Neuronal stem cell (in vitro differentiated cells): ENCODE measurements at places on chromosomes 3 and 15.

- H3K27me3 ChIP-seq = no peaks in the 10 kb centered on the region
- H3K4me1 ChIP-seq = no peaks in the 10 kb centered on the region
- no peak overlapping the region for H3K4me3 ChIP-seq
- H3K36me3 ChIP-seq = no peaks in the 10 kb centered on the region
- DNase-seq = no peak
These were observed 335.4 kb upstream of the MDFIC2 start for GRCh38 chr3:70647823-70648222.

DNA sequence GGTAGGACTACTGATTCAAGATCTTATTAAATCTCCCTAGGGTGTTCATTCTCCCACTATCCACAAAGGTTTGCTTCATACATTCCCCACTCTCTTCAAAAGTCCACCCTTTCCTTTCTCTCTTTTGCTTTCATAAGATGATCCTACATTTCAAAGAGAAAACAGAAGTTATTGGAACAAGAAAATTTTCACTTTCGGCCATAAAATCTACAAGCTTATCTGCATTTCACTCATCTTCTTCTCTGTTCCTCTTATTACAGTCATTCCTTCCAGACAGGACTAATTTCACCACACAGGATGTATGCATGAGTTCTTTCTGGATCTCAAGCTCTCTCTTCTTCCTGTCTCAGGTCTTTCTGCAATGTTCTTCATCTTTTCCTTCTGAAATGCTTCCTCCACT is 238.7 kb downstream of the ISL2 start:
- no peak for DNase-seq
- no peaks in the 10 kb centered on the region for H3K4me1 ChIP-seq
- no peak overlapping the region for H3K4me3 ChIP-seq
- H3K27ac ChIP-seq = no peak overlapping the region
- H3K36me3 ChIP-seq = no peaks in the 10 kb centered on the region
- no peaks in the 10 kb centered on the region for H3K27me3 ChIP-seq

DNA sequence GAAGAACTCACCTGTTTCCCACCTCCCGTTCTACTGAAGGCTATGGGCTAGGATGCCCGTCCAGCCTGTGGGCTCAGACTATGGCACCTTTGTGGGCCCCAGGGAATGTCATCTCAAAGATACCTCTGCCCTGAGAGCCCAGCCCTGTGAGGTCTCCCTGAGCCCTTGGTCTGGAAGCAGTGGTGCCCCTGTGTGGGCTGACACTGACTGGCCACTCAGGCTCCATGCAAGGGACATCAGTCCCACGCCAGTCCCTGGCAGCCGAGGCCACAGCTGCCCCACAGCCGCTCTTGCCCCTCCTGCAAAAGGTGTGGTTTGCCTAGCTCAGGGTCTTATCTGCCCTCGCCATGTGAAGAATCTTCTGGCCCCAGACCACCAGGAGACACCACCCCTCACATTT is 106.9 kb downstream of the KLF13 start:
- no peak for DNase-seq
- no peaks in the 10 kb centered on the region for H3K27me3 ChIP-seq
- no peak overlapping the region for H3K27ac ChIP-seq
- no peak overlapping the region for H3K4me3 ChIP-seq

- H3K4me1 ChIP-seq = peaks cover 3% of the 10 kb centered on the region
- H3K4me3 ChIP-seq = peak overlapping the region; percentile 35
- H3K27me3 ChIP-seq = peaks cover 7% of the 10 kb centered on the region
- H3K36me3 ChIP-seq = no peaks in the 10 kb centered on the region
- no peak overlapping the region for H3K27ac ChIP-seq
These were observed 561 bp downstream of the SIDT1 start for GRCh38 chr3:113532698-113533533.

DNA sequence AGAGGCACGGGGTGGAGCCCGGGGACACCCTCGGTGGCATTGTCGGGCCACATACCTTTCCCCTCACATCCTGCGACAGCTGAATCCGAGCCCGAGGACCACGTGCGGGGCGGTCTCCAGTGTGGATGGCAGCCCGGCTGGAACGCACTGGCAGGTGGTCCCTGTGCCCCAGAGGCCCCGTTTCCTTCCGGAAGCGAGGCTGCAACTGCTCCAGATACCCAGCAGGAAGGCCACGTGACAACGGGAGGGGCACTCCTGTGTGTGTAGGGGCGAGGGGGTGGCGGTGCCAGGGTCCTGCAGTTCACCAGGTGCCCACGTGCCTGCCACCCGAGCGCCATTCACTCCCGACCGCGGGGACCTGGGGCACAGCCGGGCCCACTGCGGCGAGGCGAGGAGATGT is 44.1 kb downstream of the APH1B start:
- H3K4me1 ChIP-seq = peaks cover 8% of the 10 kb centered on the region
- no peak overlapping the region for H3K27ac ChIP-seq
- H3K36me3 ChIP-seq = no peaks in the 10 kb centered on the region
- H3K4me3 ChIP-seq = no peak overlapping the region
- DNase-seq = no peak
- H3K27me3 ChIP-seq = no peaks in the 10 kb centered on the region

DNA sequence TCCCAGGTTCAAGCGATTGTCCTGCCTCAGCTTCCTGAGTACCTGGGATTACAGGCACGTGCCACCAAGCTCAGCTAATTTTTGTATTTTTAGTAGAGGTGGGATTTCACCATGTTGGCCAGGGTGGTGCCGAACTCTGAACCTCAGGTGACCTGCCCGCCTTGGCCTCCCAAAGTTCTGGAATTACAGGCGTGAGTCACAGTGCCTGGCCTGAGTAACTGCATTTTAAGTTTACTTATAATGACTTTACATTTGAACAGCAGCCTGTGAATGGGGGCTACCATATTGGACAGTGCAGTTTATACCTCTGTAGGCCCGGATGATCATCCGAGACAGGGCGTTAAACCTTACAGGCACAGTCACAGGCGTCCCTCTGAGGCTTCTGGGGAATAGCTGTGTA is 24.8 kb downstream of the EAF1 start:
- H3K27ac ChIP-seq = no peak overlapping the region
- H3K4me1 ChIP-seq = no peaks in the 10 kb centered on the region
- no peaks in the 10 kb centered on the region for H3K27me3 ChIP-seq
- H3K4me3 ChIP-seq = no peak overlapping the region

DNA sequence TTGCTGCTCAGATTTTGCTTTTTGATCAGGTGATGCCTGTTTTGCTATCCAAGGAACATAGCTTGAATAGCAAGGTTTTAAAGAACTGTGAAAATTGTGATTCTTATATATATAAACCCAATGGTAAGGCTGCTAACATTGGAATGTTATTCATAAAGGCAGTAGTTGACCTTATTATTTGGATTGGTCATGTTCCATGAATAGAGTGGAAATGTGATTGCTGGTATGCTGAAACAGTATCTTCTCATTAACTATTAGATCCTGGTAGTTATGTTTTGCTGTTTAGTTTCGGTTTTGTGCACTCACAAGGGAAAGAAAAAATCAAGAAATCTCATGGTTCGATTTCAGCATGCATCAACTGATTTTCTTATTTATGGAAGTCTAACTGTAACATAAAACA is 78.7 kb upstream of the NPHP3 start:
- no peak overlapping the region for H3K4me3 ChIP-seq
- DNase-seq = no peak
- H3K4me1 ChIP-seq = no peaks in the 10 kb centered on the region
- H3K27ac ChIP-seq = no peak overlapping the region
- H3K27me3 ChIP-seq = no peaks in the 10 kb centered on the region

GRCh38 chr3:132317229-132317948 is at the start of gene ACP3:
TSS of gene ACP3 (plus strand) at chr3:132317407. CDS start at chr3:132317457, 50 bp downstream.
- H3K36me3 ChIP-seq = no peaks in the 10 kb centered on the region
- no peaks in the 10 kb centered on the region for H3K4me1 ChIP-seq
- no peak within 1 kb of the TSS for H3K4me3 ChIP-seq
- DNase-seq = no peak
- no peak within 1 kb of the TSS for H3K27ac ChIP-seq

GRCh38 chr15:78437107-78437761 is 782 bp upstream of the IREB2 start:
- no peak for DNase-seq
- H3K27me3 ChIP-seq = no peaks in the 10 kb centered on the region
- H3K36me3 ChIP-seq = peaks cover 2% of the 10 kb centered on the region
- H3K4me3 ChIP-seq = peak overlapping the region; percentile 94

GRCh38 chr15:69484837-69485236 is 32.2 kb downstream of the RPLP1 start:
- no peak for DNase-seq
- H3K27ac ChIP-seq = no peak overlapping the region
- H3K27me3 ChIP-seq = no peaks in the 10 kb centered on the region
- H3K36me3 ChIP-seq = no peaks in the 10 kb centered on the region
- no peak overlapping the region for H3K4me3 ChIP-seq

DNA sequence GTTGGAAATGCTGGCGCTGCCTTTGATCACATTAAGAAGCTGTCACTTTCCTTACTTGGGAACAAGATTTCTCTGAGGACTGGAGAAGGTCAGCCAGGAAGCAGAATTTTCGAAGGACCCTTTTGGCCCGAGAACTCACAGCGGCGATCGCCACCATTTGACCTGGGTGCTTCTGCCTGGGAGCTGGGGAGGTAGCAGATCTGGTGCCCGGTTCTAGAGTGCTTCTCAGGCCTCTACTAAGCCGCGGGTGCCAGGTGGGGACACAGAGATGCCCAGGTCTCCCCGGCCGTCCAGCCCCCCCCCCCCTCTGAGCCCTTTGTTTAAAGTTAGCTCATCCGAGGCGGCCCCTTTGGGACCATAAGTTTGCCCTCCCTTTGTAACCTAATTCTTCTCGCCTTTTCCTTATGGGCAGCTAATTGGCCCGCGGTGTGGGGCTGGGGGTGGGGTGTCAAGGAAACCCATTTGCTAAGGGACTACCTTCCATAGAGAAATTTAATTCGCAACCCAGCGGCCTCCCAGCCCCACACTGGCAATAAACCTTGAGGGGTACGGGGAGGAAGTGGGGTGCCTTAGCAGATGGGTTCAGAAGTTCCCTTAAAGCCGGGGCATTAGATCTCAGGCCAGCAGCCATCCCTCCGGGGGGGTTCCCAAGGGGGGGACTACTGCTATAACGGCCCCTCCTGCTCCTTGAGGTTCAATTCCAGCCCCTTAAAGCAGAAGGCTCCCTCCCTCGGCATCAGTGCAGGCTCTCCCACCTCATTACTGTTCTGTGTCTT is 1.9 kb downstream of the GATA2 start:
- no peak for DNase-seq
- H3K4me3 ChIP-seq = no peak overlapping the region
- H3K27ac ChIP-seq = no peak overlapping the region

- H3K27ac ChIP-seq = no peak overlapping the region
- H3K36me3 ChIP-seq = peaks cover 3% of the 10 kb centered on the region
- no peaks in the 10 kb centered on the region for H3K4me1 ChIP-seq
- H3K27me3 ChIP-seq = no peaks in the 10 kb centered on the region
- no peak overlapping the region for H3K4me3 ChIP-seq
- DNase-seq = no peak
These were observed 25.3 kb downstream of the SLC4A7 start for GRCh38 chr3:27458929-27459328.

GRCh38 chr15:69954666-69955065 is 143.1 kb downstream of the TLE3 start:
- H3K36me3 ChIP-seq = no peaks in the 10 kb centered on the region
- H3K4me3 ChIP-seq = no peak overlapping the region
- no peak overlapping the region for H3K27ac ChIP-seq
- no peak for DNase-seq

DNA sequence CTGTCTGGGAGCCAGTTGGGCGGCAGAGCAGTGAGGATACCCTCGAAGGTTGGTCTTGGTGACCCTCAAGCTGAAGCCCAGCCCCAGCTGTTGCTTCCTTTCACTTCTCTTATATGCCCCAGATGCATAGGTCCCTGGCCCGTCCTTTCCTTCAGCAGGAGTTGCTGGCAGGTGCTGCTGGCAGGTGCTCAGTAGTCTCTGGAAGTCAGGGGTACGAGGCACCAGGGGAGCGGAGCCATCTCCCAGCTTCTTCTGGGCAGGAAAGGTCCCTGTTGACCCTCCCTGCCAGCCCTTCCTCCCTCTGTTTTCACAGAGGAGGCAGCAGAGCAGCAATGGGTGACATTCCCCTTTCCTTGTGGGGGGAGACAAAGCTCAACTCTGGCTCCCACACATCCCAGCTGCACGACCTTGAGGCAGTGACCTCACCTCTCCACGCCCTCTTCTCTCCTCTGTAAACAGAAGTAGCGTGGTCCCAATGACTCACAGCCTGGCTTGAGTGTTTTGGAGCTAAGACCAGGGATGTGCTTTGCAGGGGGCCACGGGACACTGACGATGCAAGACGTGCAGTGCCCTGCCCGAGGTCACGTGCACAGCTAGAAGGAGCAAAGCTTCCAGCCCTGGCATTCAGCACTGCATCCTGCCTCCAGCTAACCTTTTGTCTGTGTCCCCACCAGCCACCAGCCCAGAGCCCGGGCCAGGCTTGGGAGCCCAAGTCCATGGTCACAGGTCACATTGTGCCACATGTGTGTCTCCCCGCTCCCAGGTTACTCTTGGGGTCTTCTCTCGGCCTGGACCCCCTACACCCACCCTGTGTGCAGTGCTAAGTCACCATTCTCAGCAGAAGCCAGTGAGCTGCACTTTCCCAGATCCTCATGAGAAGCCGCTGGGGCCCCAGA is 49.7 kb downstream of the SLC6A6 start:
- H3K36me3 ChIP-seq = peaks cover 19% of the 10 kb centered on the region
- DNase-seq = no peak
- no peak overlapping the region for H3K27ac ChIP-seq
- peaks cover 13% of the 10 kb centered on the region for H3K4me1 ChIP-seq

DNA sequence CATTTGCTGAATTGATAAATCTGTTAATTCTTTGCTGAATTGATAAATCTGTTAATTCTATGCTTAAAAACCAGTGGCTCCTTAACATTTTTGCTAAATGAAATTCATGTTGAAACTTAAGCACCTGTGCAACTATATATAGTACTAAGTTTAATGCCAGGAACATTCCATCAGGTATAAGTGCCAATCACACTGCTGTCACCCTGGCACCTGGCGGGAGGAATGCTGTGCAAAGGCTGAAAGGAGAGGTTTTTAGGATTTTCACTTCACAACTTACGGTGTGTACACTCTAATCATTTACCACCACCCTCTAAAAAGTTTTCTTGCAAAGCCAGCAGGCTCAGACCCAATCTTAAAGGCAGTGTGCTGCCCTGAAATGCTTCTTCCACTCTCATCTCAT is 33.5 kb upstream of the MYO5C start:
- no peak overlapping the region for H3K4me3 ChIP-seq
- H3K27me3 ChIP-seq = no peaks in the 10 kb centered on the region
- DNase-seq = no peak
- no peaks in the 10 kb centered on the region for H3K36me3 ChIP-seq
- no peak overlapping the region for H3K27ac ChIP-seq

GRCh38 chr3:4977853-4978203 is 1.4 kb upstream of the BHLHE40 start:
- no peak overlapping the region for H3K27ac ChIP-seq
- no peaks in the 10 kb centered on the region for H3K36me3 ChIP-seq
- DNase-seq = no peak
